ENCODE measurements at places on chromosomes 16 and 17.

GRCh38 chr17:19868079-19868395 lies 301 bp upstream of the ULK2 start:
- DNase-seq, result no peak

GRCh38 chr16:2457946-2458345 lies 2.0 kb upstream of the TEDC2 start:
- no peak for DNase-seq

DNA sequence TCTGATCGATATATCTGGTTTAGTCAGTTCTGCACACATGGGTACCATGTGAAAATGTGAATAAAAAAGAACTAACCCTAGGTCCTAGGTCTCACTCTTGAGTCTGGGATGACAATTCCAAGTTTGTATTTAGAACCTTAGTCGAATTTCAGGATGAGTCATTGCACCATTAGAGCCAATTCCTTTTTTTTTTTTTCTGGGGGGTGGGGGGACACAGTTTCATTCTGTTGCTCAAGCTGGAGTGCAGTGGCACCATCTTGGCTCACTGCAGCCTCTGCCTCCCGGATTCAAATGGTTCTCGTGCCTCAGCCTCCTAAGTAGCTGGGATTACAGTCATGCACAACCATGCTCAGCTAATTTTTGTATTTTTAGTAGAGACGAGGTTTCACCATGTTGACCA lies 41.6 kb downstream of the SPAG9 start:
- no peak for DNase-seq

DNA sequence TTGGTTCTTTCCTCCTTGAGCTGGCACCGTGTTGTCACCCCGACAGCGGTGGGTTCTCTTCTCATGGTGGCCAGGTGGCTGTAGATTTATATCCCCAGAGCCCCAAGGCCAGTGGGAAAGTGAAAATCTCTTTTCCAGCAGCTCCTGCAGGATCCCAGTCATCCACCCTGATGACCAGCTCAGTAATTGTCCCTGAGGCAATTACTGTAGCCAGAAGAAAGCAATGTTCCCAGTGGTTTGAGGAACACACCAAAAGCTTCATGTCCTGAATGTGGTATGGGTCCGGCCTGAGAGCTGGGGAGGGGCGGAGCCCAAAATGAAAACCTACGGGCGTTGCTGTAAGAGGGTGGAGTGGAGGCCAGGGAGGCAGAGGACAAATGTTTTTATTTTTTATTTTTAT lies 69.0 kb downstream of the WSB1 start:
- DNase-seq, result no peak

- DNase-seq, result no peak
Measured at GRCh38 chr16:86117235-86117634, 218.3 kb downstream of the IRF8 start.

DNA sequence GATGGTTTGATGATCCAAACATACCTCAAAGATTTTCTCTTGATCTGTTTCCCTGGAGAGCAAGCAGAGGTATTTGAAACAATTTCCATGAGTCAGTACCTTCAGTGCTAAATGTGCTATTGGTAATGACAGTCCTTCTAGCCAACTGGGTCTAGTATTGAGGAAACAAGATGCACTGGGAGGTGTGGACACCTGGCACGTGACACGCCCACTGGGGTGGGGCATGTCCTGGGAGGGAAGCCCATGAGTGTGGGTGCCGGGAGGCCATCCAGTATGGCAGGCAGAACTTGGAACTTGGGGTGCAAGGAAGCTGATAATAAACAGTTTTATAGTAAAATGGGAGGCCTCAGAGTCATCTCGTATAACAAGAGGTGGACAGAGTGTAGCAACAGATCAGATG lies 17.9 kb upstream of the AKAP1 start:
- no peak for DNase-seq

GRCh38 chr17:19725486-19725885 lies 9.1 kb upstream of the SLC47A2 start:
- DNase-seq, result no peak

GRCh38 chr16:2535625-2536013 lies 2.2 kb upstream of the PDPK1 start:
- DNase-seq, result no peak

DNA sequence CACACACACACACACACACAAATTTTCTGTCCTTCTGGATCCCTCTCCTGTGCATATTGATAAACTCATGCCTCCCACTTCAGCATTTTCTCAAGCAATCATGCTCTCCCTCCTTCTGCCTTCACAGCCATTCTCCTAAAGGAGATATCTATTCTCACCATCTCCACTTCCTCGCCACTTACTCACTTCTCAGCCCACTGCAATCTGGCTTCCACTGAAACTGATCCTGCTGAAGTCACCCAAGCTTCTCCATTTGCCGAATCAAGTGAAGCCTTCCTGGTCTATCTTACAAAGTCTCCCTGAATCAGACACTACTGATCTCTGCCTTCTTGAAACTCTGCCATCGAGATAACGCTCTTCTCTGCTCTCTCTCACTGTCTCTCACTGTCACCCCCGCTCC lies 54.0 kb upstream of the GNAO1 start:
- no peak for DNase-seq

GRCh38 chr16:14398014-14398717 lies 231.9 kb downstream of the PARN start:
- no peak for DNase-seq

DNA sequence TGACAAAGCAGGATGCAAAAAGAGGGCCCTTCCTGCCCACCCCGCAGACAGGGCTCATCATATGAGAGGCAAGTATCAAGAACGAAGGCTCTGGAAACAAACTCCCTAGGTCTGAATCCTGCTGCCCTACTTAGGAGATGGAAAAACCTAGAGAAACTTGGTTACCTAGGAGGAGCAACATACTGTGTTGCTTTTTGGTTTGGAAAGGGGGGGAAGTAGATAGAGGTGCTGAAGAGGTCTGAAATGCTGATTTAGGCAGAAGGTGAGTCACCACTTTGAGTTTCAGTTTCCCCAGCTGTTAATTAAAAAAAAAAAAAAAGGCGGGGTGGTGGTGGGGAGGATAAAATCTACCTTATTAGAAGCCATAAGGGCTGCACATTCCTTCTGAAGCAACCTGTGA lies 1.5 kb downstream of the N4BP1 start:
- no peak for DNase-seq

DNA sequence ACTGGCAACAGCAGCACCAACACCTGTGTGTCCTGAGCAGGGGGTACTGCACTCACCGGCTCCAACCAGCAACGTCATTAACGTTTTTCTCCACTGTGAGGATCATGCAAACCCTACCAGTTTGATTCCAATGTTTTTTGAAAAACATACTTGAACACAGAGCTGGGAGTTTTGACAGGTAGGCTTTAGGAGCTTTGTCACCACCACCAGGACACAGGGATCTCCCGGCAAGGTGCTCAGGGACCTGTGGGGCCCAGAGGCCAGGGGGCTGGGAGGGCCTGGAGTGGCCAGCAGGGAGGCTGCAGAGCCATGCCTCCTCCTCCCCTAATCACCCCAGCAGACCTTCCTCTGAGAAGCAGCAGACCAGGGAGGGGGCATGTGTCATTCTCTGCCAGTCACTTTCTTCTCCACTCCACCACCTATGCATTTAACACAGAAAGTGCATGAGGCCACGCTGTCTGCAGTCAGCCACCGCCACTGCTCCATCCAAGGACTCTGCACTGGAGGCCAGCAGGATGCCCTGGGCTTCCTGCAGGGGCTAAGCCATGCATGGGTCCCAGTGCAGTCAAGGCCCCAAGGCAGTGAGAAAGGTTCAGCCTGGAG lies 768.2 kb downstream of the KCNJ18 start:
- no peak for DNase-seq

GRCh38 chr16:22232277-22233036 lies 26.4 kb downstream of the EEF2K start:
- no peak for DNase-seq

- DNase-seq, result no peak
Measured at GRCh38 chr16:19745286-19746010, 27.4 kb downstream of the IQCK start.

- peak; percentile 43 for DNase-seq
Measured at GRCh38 chr17:77349976-77350830, 209.4 kb downstream of the SEC14L1 start.

GRCh38 chr16:81403601-81404391 lies 40.8 kb upstream of the CMIP start:
- DNase-seq, result peak; percentile 81

GRCh38 chr16:26762594-26762993 lies 304.1 kb upstream of the C16orf82 start:
- no peak for DNase-seq

DNA sequence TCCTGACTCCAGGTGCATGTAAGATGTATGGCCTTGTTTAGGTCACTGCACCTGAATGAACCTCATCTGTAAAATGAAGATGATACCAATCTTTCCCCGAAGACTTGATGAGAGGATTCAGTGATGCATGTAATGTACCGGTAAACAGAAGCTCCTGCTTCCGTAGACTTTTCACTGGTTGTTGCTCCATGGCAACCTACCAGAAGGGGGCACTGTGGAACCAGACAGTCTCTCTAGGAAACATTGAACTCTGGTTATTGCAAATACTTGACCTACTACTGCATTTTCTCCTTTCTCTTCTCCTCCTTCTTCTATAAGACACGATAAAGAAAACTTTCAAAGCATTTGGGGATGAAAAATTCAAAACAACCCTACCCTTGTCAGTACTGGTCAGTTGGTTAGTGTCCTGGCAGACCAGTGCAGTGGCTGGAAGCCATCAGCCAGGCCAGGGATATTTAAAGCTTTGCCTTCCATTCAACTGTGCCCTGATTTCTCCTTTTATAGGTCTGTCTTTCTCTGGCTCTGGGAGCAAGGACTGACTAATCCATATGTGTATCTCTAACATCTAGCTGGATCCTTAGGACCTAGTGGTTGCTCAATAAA lies 667.4 kb upstream of the SALL1 start:
- DNase-seq, result peak; percentile 3

GRCh38 chr16:24482681-24483202 lies 56.6 kb upstream of the RBBP6 start:
- DNase-seq, result no peak

GRCh38 chr17:42683407-42684034 lies 1.2 kb downstream of the CNTNAP1 start:
- no peak for DNase-seq
